ENCODE measurements at places on chromosomes 6 and 20.

DNA sequence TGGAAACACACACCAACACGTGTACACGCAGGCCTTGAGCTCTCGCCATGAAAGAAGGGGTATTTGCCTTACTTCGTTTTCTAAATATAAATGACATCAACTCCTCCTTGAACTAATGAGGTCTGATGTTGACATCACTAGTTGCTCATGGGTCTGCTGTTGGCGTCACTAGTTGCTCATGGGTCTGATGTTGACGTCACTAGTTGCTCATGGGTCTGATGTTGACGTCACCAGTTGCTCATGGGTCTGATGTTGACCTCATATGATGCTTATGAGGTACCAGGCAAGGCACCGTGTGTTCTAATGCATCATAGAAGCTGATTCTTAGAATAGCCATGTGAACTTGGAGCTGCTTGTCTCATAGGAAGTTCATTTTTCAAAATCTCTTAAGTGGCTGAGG, 116.5 kb downstream of the SMOC2 start:
- DNase-seq: no peak

DNA sequence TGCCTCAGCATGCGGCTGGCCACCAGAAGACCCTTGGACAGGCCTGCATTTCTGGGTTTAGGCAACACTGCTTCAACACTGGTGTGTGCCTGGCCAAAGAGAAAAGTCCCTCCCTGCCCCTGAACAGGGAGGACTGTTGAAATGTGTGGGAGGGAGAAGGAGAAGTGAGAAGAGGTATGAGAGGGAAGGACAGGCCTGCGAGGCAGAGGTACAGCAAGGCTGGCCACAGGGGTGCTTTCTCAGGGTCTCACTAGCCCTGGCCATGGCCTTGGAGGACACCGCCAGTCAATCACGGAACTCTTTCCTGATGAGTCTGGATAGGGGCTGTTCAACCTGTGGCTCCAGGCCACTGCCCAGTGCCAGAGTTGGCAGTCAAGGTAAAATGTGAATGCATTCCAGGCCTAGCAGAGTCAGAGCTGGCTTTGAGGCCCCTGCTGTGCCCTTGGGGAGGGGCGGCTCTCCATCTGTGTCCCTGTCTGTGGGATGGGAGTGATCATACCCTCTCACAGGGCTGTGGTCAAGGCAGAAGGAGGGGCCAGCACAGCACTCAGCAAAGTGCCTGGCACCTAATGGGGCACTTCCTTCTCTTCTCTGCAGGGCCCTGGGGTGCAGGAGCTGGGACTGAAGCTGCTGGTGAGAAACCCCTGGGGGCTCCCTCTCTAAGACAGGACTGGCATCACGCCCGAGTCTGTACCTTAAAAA, 43.2 kb upstream of the CDH22 start:
- no peak for DNase-seq

DNA sequence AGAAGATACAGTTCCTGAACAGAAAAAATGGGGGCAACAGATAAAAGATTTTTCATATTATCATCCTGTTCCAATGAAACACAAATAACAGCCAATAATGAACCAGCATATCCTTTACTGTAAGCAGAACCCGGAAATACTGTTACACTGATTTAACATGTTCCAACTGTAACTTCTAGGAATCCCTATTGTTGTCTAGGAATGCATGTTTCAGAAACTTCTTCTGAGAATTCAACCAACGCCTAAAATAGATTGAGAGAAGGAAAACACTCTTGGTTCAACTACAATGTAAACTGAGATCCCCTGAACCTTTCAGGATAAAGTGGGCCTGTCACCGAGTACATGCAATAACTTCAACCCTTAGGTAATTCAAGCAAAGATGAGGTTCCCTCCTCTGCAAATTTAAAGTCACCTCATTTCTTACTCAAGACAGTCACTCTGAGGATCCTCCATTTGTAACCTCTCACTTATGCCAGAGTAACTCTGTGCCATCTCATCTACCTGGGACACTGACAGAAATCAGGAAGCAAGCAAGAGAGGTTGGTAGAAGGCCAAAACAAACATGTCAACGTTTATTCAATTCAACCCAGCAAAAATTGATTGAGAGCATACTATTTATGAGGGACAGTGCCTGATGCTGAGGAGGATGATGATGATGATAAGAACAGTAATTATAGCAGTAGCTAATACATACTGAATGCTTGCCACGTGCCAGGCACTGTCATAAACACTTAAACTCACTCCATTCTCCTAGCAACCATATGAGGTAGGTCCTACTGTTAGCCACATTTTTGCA, 14.1 kb downstream of the UBE3D start:
- DNase-seq: no peak

DNA sequence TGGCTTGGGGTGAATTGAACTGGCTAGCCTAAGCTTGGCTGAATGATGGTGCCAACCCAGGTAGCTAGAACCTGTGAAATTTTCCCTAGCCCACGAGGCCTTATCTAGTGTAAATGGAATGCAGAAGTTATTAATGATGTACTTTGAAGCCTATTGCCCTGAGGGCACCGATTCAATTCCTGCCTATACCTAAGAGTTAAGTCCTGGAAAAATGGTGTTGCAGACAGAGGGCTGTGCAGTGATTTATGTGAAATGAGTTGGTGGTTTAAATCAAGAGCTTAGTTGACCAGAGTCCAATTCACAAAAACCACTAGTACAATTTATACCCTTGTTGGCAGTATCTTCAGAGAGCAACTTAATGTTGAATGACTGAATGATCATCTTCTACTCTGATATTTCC, 373.8 kb upstream of the JAG1 start:
- DNase-seq: no peak

- no peak for DNase-seq
Observed at GRCh38 chr20:57425150-57426013, 34.2 kb downstream of the RBM38 start.

GRCh38 chr20:46826343-46826984, 68.2 kb upstream of the EYA2 start:
- DNase-seq: no peak

DNA sequence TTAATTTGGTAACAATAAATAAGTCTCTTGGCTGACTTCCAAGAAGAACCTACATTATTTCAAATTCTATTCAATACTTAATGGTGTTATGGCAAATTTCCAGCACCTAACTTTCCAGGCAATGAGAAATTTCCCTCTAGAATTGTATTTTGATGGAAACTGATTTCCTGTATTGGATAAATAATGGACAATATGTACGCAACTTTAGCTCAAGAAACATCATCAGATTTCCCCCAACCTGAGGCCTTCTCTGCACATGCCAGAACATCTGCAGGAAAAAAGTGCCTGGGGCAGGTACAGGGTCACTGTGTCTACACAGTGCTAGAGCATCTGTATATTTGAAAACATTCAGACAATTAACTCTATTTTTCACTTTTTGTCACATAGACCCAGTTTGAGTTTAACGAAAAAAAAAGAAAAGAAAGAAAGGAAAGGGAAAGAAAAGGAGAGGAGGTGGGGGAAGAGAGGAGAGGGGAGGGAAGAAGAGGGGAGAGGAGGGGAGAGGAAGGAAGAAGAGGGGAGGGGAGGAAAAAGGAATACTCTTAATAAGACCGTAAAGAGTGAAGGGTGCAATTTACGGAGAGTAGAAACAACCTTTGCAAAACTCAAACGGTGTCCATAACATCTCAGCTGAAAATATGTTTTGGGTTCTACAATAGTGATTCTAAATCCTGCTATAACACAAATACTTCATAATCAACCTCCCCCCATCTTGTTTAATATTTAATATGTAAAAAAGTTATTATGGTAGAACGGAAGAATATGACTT, 130.0 kb downstream of the TSHZ2 start:
- no peak for DNase-seq

GRCh38 chr6:45808917-45809316, 206.7 kb downstream of the CLIC5 start:
- no peak for DNase-seq

- DNase-seq: no peak
Observed at GRCh38 chr20:50540620-50541605, 30.7 kb downstream of the PTPN1 start.

DNA sequence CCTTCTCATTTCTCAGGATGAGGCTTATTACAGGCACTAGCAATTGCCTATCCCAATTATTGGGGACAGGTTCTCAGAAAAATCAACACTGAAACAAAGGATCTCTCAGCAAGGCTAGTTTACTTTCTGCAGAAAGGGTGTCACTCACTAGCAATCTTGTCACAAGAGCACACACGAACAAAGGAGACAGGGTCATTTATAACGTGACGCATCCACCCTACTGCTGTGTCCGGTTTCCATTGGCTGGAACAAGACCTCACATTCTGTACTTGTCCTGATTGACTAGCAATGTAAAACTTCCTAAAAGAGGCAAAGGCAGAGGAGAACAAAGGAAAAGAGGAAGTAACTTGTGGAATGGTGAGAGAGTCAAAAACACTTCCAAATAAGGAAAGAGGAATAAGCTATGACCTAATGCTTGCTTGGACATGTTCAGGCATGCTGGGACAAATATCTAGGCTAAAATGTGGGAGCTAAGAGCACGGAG, 160.2 kb upstream of the STXBP5 start:
- DNase-seq: no peak

DNA sequence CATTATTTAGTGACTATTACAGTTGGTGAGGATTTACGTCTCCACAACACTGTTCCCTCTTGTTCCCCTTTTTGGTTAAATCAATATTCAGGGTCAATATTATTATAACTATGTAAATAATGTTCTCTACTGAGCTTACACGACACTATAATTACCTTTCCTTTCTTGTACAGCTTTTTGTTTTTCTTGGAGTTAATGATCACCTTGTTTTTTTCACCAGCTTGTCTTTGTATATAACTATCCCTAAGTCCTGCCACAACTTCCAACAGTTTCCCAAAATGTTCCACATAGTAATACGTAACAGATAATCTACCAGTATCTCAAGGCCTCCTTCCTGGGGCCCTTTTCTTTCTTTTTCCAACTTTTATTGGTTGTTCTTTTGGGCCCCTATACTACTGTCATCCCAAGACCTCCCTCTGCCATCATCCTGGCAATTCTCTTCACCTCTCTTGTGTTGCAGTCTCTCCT, 142.0 kb upstream of the SOX4 start:
- DNase-seq: no peak

GRCh38 chr6:112579601-112580000, 232.5 kb downstream of the RFPL4B start:
- DNase-seq: no peak

GRCh38 chr6:6643398-6643797, 54.9 kb downstream of the LY86 start:
- no peak for DNase-seq

GRCh38 chr20:47818996-47819609, 33.8 kb upstream of the SULF2 start:
- no peak for DNase-seq

- DNase-seq: no peak
Observed at GRCh38 chr20:20492521-20493332, 124.8 kb downstream of the INSM1 start.

DNA sequence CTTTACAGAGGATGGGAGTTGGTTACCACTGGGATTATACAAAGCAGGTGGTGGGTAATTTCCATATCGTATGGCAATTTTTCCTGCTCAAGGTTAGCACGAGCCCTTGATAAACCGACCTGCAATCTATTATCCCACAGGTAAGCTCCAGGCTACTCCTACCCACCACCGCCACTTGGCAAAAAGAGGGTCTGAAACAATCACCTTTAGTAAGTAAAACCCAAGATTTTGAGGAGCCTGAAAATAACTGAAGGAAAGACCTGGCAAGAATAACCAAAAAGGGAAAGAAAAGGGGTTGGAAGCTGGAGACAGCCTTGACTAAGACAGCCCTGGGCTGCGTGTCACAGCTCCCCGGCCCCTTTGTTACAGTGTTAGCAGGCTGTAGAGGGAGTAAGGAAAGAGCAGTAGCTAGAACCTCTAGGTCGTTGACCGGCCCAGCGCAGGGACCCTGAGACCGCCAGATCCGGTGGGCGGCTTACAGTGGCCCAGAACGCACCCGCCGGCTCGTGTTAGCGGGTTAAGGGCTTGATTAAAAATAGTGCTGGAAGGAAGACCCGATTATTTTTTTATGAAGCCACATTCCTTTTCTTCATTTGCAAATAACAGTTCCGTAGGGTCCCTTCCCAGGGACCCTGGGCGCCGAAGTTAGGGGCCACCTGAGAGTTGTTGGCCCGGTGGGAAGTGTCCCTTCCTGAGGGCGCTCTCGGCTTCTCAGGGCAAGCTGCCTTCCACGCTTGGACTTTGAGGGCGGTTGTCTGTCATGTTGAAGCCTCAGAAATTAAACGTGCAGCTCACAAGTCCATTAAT, 30.5 kb downstream of the TFAP2B start:
- DNase-seq: no peak

- no peak for DNase-seq
Observed at GRCh38 chr6:133040803-133041419, 200.2 kb upstream of the EYA4 start.

- DNase-seq: no peak
Observed at GRCh38 chr6:21180155-21180554, 413.4 kb upstream of the SOX4 start.

DNA sequence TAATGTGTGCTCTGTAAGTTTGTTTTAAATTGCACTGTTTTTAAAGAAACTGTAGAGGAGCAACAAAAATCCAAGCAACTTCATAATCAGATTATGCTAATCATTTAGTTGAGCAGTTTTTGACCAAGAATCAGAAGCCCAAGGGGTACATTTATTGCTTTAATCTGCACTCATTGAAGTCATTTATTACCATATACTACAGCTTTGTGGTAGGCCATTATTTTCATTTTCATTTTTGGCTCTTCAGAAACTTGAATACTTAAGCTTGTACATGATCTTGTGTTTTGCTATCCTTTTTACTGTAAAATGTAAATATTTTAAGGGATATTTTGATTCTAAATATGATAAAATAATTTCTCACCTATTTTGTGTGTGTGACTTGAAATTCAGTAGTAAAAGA, 78.5 kb downstream of the PHF3 start:
- no peak for DNase-seq

- no peak for DNase-seq
Observed at GRCh38 chr20:47318586-47319516, 37.6 kb downstream of the ZMYND8 start.

- DNase-seq: no peak
Observed at GRCh38 chr20:63878899-63879663, 14.0 kb downstream of the TPD52L2 start.

DNA sequence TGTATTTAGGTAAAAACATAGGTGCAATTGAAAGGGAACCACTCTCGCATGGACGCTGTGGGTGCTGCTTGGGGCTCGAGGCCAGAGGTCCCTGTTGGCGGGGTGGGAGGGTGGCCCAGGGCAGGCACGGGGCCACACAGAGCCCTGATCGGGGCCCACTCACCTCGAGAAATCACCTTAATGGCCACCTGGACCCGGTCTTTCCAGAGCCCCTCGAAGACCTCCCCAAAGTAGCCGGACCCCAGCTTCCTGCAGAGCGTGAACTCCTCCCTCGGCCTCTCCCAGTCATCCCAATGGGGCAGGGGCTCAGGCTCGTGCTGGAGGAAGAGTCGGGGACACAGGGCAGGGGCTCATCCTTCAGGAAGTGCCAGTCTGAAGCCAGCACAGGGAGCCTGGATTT, 3.8 kb downstream of the PTK6 start:
- DNase-seq: no peak

DNA sequence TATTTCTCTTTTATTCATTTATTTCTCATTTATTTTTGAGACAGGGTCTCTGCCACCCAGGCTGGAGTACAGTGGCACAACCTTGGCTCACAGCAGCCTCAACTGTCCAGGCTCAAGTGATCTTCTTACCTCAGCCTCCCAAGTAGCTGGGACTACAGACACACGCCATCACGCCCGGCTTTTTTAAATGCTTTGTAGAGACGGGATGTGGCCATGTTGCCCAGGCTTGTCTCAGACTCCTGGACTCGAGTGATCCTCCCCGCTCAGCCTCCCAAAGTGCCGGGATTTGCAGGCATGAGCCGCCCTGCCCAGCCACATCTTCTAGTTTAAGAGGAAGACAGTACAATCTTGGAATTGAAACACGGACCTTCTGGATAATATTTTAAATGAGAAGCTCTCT, 21.6 kb upstream of the FOXF2 start:
- DNase-seq: no peak
